ENCODE measurements at places on chromosomes 7 and 10. TPM values are rescaled to one million over a fixed set of nuclear protein-coding genes. Genes with fewer than 3 reads are reported as not detected.
A peak's percentile ranks its signal among the peaks of the same experiment; 100 is the strongest.

Gene TMEM229A
- total RNA-seq: not detected

GRCh38 chr10:112706577-112706976 lies 243.5 kb upstream of the TCF7L2 start:
- DNase-seq: no peak

Gene ZNF804B
- not detected for total RNA-seq

DNA sequence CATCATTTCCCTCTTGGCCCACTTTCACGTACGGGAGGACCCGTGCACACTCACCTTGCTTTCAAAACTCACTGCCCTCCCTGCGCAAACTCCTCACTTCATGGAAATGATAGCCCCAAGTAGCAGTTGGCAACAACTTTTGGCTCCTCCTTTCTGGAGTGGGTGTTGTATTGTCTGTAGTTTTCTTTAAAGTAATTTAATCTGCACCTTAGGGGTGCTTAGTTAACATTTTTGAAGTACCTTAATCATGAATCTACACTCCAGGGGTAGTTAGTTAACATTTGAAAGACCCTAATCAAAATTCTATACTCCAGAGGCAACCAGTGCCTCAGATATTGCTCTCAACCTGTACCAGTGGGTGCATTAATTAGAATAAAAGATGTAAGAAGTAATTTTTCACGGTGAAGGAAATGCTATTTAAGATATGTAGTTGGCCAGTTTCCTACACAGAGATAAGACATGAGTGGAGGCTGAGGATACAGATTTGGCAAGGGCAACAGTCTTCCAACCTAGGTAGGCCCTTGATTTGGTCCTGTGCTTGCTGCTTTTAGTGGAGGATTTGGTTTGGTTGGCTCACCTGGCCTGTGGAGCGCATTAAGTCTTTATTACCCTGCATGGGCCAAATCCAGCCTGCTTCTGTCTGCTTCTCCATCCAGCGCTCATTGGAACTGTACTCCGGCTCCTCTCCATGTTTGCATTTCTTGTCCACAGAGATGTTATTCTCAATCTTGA lies 93.0 kb downstream of the EXOC4 start:
- no peak for DNase-seq

DNA sequence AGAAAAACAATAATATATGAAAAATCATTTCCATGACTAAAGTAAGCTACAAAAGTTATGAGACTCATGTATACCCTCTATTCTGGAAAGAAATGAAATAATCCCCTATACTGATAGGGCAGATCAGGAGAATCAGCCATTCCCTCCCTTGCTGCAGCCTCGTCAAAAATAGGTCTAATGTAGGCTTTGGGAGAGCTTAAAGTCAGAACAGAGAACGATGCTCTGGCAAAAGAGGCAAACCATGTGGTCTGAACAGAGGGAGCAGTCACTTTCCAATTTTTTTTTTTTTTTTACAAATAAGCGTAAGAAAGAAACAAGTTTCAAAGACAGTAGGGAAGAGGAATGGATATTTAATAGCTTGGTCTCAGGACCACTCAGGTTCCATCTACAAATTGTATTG lies 462.2 kb upstream of the LRRTM3 start:
- peak; percentile 46 for DNase-seq

Gene C10orf53
- total RNA-seq: not detected

DNA sequence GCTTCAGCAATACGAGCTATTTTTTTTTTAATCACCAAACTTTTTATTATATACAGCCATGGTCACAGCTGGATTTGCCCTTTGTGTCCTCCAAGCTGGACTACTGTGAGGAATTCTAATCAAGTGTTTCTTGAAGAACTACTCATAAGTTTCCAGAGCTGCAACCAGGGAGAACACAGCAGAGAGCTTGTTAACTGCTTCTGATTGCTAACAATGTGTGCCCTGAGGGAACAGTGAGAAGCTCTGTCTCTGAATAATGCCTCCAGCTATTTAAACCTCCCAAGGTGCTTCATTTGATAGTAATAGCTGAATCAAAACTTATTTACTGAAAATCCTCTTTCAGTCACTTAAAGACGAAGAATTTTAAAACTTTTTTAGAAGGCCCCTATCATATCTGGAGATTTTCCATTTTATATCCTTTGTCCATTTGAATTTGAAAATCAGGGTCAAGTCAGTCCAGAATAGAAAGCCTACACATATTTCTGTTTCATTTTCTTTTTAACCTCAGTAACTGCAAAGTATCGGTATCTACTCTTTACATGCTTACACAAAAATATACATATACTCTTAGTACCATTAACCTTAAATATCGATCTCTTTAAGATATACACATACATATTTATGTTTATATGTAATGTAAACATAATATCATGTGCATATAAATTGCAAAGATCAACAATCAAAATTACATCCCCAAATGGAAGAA lies 1024.2 kb downstream of the GRM8 start:
- DNase-seq: no peak

GRCh38 chr7:37352974-37353948 lies 95.4 kb downstream of the ELMO1 start:
- DNase-seq: no peak

GRCh38 chr10:124289851-124290795 lies 128.6 kb downstream of the OAT start:
- DNase-seq: peak; percentile 75

GRCh38 chr10:46250898-46251856 lies 35.6 kb upstream of the ANTXRL start:
- no peak for DNase-seq

DNA sequence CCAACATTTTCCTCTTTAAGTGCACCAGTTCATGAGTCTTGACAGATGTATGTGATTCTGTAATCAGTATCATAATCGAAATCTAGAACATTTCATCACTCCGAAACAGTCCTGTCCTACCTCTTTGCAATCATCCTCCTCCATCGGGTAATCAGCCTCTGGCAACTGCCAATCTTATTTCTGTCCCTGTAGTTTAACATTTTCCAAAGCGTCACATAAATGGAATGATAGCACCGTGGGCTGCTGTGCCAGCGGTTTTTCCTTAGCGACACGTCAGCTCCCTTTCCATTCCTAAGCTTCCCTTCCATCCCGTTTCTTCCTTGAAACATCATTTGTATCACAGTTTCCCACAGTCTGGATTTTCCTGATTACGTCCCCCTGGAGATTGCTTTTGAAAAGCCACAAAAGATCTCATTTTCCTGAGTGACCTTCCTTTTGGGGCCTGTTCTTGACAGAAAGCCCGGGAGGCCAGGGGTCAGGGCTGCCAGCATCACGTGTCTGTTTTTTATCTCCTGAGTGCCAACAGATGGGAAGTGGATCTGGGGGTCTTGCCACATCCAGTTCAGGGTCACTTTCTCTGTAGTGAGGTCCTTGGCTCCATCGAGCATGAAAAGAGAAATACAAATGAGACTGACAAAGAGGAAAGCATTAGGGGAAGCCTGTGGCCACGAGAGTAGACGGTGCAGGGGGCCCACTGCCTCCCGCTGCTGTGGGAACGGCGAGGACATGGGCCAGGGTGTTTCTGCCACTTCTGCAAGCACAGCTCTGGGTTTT lies 31.6 kb downstream of the TMEM120A start:
- DNase-seq: no peak

GRCh38 chr10:69968830-69969229 lies 83.8 kb upstream of the MACROH2A2 start:
- DNase-seq: peak; percentile 51

DNA sequence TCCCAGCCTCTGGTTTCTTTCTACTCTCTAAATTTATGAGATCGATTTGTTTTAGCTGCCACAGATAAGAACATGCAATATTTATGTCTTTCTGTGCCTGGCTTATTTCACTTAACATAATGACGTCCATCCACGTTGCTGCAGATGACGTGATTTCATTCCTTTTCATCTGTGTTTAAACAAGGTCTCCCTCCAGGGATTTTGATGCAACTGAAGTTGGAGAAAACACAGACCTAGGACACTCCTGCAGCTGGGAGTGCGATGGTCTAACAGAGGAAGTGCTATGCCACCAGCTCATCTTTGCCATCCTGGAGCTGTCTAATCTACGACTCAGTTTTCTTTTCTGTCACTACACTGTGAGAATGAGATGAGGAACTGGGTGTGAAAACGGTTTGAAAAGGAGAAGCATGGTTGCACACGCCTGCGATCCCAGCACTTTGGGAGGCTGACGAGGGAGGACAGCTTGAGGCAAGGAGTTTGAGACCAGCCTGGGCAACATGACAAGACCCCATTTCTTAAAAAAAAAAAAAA lies 1.5 kb upstream of the KCTD7 start:
- no peak for DNase-seq

- DNase-seq: peak; percentile 35
Measured at GRCh38 chr7:10940704-10941355, 32.8 kb upstream of the PHF14 start.

Gene ASB10
- not detected for total RNA-seq

DNA sequence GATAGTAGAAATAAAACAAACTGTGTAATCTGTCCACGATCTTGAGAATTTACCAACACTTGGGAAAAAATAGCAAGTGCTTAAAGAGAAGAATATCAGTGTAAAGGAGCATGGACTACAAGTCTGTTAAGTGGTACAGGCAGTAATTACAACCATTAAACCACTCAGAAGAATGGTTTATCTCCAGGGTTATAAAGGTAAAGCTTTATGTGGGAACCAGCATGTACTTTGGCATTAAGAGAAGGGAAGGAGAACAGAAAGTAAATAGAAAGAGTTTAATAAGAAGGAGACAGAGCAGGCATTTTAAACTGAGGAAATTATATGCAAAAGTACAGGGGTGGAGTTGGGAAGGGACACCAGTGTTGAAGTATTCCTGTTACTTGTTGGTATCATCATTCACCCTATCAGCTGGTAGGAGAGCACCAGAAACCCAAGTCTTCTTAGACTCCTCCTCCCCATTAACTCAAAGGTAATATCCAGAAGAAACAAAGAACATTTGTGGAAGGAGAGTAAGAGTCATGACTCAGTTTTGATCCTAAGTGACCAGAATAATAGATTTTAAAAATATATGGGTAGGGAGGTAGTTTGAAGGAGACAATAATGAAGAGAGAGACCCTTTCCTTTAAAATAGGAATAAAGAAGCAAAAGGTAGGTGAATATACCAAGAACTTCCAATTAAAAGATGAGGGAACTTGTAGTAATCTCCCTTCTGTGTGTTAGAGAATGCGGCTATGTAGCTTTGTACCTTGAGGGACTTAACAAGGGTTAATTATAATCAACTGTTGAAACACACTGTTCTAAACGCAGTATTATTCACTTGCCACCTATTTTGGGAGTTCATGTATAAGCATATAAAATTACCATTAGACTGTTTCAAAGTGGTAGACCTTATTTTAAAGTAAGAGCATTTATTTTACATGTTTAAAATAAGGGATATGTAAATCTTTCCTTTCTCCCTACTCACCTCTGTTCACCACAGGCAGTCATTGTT lies 92.1 kb upstream of the STRIP2 start:
- no peak for DNase-seq

GRCh38 chr10:110566472-110567200 lies 859 bp upstream of the SMC3 start:
- no peak for DNase-seq

GRCh38 chr7:124032369-124033094 lies at the start of gene TMEM229A:
TMEM229A (minus strand) TSS chr7:124033067; CDS start chr7:124033003, 64 bp downstream.
- peak; percentile 62 for DNase-seq

GRCh38 chr10:104778371-104778770 lies 137.3 kb downstream of the SORCS3 start:
- DNase-seq: no peak

DNA sequence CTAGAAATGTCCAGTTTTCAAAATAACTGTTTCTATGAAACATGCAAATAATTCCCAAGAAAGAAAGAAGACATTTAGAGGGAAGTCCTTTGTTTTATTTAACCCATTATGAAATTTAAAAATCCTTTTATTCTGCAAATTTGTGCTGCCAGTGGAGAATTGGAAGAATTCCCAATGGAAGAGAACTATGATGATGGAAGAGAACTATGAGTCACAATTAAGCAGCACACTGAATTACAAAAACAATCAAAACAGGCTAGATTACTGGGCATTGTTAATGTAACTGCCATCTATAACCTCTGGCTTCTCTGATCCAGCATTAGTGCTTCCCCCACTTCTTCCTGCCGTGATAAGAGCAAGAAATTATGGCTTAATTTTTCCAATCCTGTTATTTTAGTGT lies 126.2 kb upstream of the FEZF1 start:
- peak; percentile 31 for DNase-seq

DNA sequence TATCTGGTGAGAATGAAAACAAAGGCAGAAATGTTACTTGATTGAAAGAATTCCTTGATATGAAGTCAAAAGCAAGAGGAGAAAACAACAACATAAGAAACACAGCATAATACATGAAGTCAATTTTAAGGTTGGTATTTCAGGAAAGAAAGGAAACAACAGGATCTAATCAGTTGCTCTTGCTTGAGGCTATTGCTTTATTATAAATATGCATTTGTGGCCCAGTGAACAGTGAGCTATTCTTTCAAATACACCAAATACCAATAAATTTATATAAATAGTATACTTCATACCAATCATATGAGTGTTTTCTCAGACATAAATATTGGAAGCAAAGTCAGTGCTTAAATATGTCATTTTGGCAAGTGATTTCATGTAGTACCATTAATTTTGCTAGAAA lies 806.6 kb downstream of the NXPH1 start:
- no peak for DNase-seq
